ENCODE measurements at places on chromosomes 5 and 9.

GRCh38 chr9:77872177-77872576 is 159.4 kb downstream of the GNAQ start:
- no peak for DNase-seq

- DNase-seq = no peak
These were observed 1116.7 kb upstream of the SEMA6A start for GRCh38 chr5:117691081-117691870.

DNA sequence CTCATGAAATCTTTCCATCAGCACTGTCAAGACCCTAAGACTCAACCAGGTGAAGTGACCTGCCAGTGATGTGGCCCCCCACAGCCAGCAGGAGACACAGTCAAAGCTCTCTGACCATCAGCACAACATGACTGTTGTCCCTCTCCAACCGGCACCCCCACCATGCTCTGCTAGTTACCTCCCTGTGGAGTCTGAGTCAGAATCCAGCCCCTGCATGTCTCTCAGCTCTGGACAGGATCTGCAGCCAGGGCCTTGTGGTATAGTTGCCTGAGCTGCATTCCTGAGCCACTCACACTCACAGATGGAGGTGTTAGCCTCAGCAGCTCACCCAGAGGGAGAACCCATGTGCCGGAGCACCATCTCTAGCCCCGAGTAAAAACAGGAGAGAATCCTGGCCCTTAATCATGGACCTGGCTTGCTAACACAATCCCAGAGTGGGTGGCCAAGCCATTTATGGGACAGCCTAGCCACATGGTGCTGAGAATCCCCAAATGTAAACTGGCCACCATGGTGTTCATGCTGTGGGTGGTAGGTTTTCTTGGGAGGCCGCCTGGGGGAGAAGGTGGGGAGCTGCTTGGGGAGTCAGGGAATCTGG is 237.8 kb downstream of the PAPPA start:
- peak; percentile 78 for DNase-seq

GRCh38 chr5:135218486-135218755 is 180.6 kb downstream of the MACROH2A1 start:
- DNase-seq = no peak

GRCh38 chr5:81971111-81971711 is 612 bp upstream of the ATG10 start:
- peak; percentile 34 for DNase-seq

DNA sequence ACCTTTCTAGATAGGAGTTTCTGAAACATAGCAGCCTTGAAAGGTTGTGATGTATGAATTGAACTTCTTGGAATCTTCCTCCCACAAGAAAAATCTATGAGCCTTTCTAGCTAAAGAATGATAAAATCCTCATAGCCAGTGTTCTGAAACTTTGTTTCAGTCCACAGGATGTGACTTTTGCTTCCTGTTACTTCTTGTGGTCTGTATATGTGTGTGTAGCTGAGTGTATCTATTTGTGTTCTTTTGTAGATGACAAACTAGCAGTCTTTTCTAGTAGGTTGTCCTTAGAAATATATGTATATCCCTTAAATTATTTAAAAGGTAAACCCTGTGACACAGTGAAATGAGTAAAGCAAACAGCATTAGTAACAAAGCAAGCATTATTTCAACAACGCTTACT is 188.8 kb downstream of the MRPS30 start:
- no peak for DNase-seq

DNA sequence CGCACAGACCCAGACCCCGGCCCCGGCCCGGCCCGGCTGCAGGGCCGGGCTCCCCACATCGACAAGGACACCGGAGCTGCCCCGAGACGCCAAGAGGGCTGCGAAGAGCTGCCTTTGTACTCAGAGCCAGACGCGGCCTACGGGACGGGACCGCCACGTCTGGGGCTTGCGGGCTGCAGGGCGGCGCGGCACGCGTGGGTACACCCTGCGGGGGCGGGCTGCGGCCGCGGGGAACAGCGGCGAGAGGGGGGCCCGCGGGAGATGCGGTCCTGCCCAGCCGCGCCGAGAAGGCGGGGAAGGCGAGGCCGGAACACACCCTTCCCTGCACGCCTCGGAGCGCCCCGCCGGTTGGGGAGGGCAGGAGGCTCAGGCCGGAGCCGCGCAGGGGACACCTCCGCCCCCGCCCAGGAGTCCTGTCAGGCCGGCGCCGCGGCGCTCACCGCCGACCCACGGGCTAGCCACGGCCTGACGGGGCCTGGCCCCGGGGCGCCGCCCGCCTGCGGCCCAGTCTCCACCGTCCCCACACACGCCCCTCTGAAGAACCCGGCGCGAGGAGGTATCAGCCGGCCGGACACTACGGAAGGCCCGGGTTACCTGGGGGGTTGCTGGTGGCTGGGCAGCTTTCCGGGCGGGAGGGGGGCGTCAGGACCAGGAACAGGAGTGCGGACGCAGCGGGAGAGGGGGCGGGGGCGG is 478 bp downstream of the RAB14 start:
- peak; percentile 35 for DNase-seq

DNA sequence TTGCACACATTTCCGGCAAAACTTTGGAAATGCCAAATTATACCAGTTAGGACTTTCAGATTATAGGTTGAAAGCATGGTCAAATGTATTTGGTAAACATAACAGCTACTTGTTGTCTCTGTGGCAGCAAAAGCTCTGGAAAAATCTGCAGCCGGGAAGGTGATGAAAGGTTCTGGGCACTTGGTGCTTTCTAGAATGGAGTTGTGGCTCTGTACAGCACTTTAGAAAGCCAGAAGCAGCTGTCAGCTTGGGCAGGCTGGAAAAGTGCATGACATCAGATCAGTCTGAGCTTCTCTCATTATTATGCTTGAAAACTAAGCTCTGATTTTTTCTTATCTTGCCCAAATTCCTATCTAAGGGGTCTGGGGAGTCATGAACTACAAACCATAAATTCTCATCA is 118.6 kb upstream of the MAST4 start:
- DNase-seq = no peak

DNA sequence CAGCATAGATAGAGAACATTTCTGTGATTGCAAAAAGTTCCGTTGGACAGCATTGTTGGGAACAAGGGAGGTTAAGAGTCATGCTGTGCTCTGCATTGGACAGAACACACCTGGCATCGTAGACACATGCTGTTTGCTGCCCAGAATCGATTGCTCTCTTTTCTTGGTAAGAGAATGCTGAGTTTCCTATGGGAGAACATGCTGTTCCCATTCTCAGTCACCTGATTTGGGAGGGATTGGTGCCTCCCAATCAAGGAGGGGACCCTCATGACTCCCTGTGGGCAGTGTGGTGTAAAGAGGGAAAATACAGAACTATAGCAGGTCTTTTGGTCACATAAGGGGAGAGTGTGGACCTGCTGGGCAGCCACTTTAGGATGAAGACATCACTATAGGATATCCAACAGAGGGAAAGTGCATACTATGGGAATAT is 555.4 kb upstream of the CLINT1 start:
- DNase-seq = no peak

- no peak for DNase-seq
These were observed 254.4 kb downstream of the FAM114A2 start for GRCh38 chr5:153784277-153784676.

DNA sequence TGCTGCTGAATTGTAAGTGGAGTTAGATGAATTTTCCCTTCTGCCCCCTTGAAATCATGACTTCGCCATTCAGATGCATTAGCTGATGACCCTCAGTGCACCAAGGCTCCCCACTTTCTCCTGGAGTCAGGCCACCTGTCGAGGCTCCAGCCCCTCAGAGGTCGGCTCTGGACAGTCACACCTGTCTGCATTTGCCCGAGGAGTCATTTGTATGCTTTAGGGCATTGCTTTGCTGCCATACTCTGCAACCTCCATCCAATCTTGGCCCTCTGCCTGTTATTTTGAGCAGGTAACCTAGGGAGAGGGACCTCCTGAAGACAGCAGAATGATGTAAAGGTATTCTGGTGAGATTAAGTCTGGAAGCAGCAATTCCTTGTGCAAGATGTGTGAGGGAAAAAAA is 144.8 kb downstream of the MACROH2A1 start:
- DNase-seq = no peak

Measured in ACHN (cell line).